ENCODE measurements at places on chromosomes 11 and 22.

GRCh38 chr22:22902247-22903001, 14.8 kb downstream of the IGLL5 start:
- no peak for DNase-seq

GRCh38 chr11:44699497-44700408, 27.0 kb upstream of the TSPAN18 start:
- no peak for DNase-seq

- no peak for DNase-seq
Measured at GRCh38 chr11:69397732-69398131, 83.7 kb upstream of the LINC01488 start.

- no peak for DNase-seq
Measured at GRCh38 chr22:37162221-37163095, 12.7 kb upstream of the IL2RB start.

DNA sequence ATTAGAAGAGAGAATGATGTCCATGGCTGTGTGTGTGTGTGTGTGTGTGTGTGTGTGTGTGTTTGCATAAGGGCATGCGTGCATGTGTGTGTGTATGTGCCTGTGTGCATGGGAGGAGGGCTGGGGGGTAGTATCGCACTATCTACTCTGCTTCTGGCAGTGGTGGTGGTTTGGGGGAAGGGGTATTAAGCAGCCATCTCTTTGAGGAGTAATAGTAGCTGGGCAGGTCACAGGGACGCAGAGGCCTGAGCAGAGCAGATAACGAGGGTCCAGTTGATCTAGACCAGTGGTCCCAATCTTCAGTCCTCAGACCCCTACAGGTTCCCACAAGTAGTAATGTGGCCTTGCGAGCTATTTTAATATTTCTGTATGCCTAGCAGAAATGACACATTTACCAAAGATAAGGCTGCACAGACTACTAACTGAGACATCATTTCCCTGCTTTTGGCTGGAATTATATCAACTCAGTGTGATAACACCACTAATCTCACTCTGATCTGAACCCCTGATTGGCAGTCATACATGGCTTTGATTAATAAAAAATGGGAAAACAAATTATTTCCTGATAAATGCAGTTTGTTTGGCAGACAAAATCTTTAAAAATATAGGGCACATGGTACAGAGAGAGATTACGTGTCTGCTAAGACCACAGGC, 354.3 kb downstream of the BUD13 start:
- no peak for DNase-seq

DNA sequence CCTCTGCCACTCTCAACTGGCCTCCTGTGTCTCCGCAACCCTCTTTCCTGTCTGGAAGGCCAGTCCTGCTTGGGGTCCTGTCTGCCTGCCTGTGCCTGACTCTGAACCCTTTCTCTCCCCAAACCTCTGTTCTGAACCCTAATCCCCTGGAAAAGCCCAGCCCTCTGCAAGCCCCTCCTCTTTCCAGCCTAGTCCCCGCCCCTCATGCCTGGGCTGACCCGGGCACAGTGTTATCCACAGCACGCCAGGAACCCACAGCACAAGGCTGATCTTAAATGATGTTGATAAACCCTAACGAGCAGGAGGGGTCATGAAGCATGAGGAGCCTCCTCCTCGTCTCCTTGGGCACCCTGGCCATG, at the start of gene IFITM10:
TSS of gene IFITM10 (minus strand) at position 115 of the 359 bp plus-strand sequence. CDS start 153 bp downstream, outside the sequence.
- DNase-seq, result no peak

GRCh38 chr11:123392844-123393243, 37.2 kb upstream of the GRAMD1B start:
- no peak for DNase-seq

DNA sequence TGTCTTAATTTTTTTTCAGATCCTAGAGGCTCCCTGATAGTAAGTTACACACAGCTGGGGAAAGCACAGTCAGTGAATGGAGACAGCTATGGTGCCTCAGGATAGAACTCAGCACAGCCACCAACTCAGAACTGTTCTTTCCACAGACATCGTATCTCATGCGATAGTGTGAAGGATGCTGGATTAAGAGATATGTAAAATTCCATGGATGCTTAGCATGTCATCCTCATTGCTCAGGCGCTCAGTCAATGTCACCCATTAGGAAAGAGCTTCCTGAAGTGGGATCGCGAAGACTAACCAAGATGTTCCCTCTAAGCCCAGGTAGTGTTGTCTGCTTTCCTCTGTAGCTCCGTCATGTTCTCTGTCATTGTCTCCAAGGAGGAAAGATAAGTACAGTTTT, 1000.4 kb downstream of the OPCML start:
- no peak for DNase-seq

DNA sequence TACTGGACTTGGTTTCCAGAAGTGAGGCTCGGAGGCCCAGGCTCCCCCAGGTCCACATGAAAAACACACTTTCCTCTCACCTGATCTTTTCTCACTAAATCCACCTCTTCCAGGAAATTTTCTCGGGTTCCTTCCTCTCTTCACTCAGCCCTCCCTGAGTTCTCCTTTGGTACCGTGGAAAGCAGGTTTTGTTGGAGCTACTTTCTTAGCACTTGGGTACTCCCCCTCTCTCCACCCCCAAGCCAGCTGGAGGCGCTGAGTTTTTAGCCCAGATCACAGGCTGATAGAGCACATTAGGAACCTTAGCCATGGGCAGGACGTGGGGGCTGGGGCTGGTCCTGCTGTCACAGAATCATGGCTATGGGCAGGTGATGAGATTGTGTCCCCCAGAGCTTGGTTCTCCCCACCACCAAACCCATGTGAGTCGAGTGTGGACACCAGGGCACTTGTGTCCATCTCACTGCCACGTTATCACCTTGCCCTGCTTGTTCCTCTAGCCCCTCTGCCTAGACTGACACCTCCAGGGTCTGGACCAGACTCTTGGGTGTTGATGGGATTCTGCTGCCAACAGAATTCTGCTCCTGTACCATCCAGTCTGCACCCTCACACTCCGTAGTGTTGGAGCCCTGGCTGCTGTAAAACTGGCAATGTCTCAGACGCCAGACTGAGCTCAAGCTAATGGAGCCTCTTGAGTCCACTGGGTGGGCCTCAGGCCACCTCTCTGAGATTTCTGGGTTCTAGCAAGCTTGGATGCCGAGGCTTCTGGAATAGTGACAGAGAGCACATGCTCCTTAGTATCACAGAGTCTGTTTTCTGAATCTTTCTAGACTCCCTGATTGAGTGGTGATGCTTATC, 74.9 kb upstream of the NARS2 start:
- DNase-seq, result no peak

DNA sequence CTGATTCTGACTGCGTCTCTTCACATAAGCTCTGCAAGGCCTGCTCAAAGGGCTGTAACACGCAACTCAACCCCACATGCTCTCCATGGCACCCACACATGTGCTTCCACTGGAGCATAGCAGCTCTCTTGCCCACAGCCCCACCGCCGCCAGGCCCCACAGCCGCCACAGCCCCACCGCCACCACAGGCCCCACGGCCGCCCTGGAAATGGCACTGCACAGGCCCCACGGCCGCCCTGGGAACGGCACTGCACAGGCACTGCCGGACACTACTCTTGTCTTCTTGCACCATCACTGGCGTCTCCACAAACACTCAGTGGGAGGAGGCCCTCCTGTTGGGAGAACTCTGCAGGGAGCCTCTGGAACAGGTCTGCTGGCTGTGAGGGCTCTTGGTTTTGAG, 8.6 kb downstream of the MOB2 start:
- no peak for DNase-seq

GRCh38 chr11:5363679-5364078, 12.4 kb downstream of the OR51B6 start:
- DNase-seq, result no peak

DNA sequence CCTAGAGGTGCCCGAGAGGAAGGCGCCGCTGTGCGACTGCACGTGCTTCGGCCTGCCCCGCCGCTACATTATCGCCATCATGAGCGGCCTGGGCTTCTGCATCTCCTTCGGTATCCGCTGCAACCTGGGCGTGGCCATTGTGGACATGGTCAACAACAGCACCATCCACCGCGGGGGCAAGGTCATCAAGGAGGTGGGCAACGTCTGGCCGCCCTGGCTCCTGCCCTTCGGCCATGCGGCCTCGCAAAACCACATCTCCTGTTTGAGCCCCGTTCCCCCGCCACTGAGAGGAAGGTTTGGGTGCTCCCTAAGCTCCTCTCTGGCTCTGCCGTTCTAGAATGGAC, 3.4 kb downstream of the SLC17A6 start:
- no peak for DNase-seq

DNA sequence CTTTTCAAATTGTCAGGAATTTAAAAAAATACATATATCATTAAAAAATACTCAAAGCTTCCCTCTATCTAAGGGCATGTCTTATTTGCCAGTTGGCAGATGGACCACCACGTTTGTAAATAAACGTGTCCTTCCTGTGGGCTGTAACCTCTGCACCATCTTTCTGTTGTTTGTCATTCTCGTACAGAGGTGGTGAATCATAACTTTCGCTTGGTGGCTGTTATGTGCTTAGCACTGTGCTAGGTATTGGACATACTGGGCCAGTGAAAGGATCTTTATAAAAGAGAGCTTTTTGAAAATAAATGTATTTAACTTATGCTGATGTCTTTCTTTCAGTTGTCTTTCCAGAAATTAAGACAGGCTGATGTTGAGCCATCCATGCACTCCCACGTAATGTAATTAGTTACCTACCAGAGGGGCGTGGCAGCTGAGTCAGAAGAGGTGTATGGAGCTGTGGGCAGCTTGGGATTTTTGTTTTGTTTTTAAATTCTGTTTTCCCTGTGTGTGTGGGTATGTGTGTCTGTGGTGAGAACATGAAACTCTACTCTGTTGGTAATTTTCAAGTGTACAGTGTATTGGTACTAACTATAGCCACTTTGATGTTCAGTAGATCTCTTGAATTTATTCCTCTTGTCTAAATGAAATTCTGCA, 62.7 kb downstream of the TECTA start:
- DNase-seq, result no peak

GRCh38 chr11:9633679-9634078, 30.2 kb upstream of the SWAP70 start:
- no peak for DNase-seq

DNA sequence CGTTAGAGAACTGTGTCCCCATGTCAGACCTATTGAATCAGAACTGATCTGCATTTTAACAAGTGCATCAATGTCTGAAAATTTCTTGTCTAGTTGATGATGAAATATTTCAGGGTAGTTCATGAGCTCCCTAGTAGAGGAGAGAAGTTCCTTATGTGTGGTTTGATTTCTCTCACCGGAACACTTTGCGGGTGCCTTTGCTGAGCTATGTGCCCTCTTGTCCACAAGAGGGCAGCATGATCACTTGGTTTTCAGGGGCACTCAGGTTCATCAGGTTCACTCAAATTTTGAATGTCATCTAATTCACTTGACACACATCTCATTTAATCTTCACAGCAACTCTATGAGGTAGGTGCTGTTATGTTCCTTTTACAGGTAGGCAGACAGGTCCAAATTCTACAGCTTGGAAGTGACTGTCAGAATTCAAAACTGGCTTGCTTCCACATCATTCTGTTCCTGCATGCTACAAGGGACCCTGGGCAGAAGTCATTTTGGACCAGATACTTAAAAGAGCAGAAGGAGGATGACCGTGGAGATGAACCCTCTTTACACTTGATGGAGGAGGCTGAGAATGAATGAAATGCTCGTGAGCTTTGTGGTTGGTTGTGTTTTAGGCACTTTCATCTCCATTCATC, 55.6 kb downstream of the P4HA3 start:
- DNase-seq, result peak; percentile 56

GRCh38 chr11:120180551-120181232, 30.1 kb upstream of the OAF start:
- DNase-seq, result no peak

GRCh38 chr22:46546466-46547178, 9.2 kb upstream of the CELSR1 start:
- DNase-seq, result no peak

DNA sequence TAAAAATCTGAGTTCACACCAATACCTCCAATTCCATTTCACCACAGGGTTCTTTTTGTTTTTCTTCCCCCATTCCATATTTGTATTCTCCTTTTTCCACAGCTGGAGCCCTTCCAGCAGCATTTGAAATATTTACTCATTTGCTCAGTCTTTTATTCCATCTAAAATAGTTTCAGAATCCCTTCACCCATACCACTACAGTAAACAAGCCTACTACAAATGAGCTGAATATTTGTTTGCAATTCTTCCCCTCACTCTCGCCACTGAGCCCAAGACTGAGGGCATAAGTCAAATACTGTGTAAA, 46.4 kb downstream of the ZNF143 start:
- no peak for DNase-seq

- DNase-seq, result no peak
Measured at GRCh38 chr11:69317401-69318092, 23.6 kb downstream of the MYEOV start.

- DNase-seq, result no peak
Measured at GRCh38 chr11:27427183-27427980, 45.2 kb downstream of the LGR4 start.

DNA sequence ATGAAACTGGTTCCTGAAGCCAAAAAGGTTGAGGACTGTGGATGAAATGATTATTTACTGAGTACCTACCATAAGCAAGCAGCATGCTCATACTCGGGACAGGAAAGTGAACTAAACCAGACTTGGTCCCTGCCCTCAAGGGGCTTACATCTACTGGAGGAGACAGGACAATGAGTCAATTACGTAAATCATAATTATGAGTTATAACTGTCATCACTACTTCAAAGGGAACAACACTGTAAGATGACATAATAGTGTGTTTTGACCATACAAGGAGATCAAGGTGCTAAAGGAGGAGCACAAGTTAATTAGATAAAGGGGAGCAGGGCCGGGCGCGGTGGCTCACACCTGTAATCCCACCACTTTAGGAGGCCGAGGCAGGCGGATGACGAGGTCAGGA, 2.5 kb downstream of the FAM227A start:
- DNase-seq, result no peak

GRCh38 chr22:17781319-17782031, 7.2 kb upstream of the BID start:
- DNase-seq, result no peak

DNA sequence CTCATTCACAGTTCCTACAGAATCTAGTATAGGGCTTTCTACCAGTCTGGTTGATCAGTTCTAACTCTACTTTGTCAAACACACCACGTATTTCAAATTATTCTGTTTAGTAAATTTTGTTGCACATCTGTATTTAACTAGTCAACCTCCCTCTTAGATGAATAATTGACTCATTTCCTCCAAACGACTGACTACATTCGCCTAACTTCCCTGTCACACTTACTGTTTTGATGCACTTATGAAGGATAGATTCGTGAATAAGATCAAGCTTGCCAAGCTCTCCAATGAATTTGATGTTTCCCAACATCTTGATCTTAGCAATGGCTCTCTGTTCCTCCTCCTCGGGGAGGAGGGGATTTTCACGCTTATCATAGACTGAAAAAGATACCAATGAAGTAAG, 5.0 kb downstream of the EIF4G2 start:
- no peak for DNase-seq

DNA sequence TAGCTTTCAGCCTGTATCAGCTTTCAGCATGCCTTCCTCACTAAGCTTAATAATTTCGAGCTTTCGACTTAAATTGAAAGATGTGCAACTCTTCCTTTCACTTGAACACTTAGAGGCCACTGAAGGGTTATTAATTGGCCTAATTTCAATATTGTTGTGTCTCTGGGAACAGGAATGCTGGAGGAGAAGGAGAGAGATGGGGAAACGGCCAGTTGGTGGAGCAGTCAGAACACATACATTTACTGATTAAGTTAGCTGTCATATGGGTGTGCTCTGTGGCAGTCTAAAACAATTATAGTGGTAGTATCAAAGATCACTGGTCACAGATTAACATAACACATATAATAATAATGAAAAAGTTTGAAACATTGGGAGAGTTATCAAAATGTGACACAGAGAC, 106.2 kb downstream of the LRRC32 start:
- no peak for DNase-seq

GRCh38 chr11:31958076-31958735, 132.7 kb upstream of the RCN1 start:
- peak; percentile 28 for DNase-seq

- DNase-seq, result peak; percentile 58
Measured at GRCh38 chr22:50190182-50190940, 4.6 kb downstream of the TRABD start.
